ENCODE measurements at places on chromosomes 5 and 9.

DNA sequence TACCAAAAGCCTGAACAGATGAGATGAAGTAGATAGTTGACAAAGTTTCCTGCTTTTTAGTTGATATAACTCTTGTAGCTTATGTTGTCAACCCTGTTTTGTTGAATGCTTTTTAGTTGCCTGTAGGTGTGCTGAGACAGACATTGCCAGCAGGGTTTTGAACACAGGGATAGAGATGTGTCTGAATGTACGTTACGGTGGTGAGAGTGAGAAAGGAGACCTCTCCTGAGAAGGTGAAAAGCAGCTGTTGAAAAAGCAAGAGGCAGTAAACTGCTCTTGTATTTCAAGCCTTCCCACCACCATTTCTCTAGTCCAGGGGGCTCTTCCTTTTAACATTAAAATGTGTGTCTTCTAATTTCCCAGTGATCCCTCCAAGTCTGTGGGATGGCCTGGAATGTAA lies 14.7 kb downstream of the DNAJC21 start:
- no peak for DNase-seq

GRCh38 chr5:137938751-137939143 lies 49.5 kb downstream of the PKD2L2 start:
- DNase-seq: no peak

GRCh38 chr9:134575901-134576176 lies 65.8 kb upstream of the COL5A1 start:
- DNase-seq: no peak

GRCh38 chr5:177458912-177459350 lies 12.3 kb downstream of the PRR7 start:
- DNase-seq: no peak

- no peak for DNase-seq
Observed at GRCh38 chr9:85610074-85610860, 131.5 kb downstream of the AGTPBP1 start.

GRCh38 chr9:133558191-133559126 lies 24.0 kb downstream of the ADAMTSL2 start:
- DNase-seq: no peak

DNA sequence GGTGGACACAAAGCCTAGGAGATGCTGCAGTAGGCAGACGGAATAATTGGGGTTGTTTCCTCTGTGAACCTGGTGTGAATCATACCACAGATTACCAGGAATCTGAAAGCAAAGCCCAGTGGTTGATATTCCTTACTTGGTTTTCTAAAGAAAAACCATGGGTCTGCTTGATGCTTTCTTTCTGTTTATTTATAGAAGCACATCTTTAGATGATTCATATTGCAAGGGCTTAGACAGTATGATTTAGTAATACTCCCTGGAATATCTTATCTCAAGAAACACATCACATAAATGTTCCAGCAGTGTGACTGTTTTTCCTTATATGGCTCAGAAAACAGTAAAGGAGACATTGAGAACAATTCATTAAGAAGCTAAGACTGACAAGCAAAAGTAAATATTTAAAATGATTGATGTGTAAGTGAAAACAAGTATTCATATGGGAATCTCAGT lies 623.3 kb downstream of the RAB3C start:
- no peak for DNase-seq

- no peak for DNase-seq
Observed at GRCh38 chr5:115977096-115977495, 14.8 kb downstream of the LVRN start.

DNA sequence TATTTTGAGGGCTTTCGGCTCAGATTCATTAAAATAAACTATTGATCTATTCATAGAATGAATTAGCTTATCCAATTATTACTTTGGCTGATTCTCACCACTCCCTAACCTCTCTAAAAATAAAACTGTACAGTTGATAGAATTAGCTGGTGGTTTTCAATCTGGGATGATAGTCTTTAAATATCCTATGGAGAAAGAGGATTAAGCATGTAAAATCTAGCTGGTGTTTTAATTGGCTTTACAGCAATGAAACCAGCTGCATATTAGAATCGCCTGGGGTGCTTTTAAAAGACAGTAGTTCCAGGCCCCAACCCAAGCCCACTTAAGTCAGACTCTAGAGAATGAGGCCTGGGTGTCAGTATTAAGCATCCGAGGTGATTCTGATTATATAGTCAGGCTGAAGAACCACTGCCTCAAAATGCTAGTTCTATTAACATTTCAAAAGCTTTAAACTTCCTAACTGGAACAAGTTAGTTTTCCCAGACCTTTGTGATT lies 95.1 kb downstream of the MAP1B start:
- DNase-seq: no peak

DNA sequence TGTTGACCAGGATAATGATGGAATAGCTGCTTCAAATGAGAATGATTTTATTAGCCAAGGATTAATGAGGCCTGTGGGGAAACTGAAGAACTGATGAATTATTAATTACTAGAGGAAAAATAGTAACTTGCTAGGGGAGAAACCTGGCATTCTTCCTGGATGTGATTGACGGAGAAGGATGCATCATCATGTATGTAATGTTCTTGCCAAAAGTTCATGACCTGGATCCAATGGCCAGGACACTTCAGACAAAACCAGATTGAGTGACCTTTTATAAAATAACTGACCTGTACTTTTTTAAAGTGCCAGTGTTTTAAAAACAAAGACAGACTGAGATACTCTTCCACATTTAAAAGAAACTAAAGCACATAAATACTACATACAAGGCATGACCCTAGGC lies 23.7 kb downstream of the KIAA1191 start:
- no peak for DNase-seq

- no peak for DNase-seq
Observed at GRCh38 chr5:39466846-39467245, 42.1 kb upstream of the DAB2 start.

- no peak for DNase-seq
Observed at GRCh38 chr9:134373269-134373668, 47.0 kb downstream of the RXRA start.

DNA sequence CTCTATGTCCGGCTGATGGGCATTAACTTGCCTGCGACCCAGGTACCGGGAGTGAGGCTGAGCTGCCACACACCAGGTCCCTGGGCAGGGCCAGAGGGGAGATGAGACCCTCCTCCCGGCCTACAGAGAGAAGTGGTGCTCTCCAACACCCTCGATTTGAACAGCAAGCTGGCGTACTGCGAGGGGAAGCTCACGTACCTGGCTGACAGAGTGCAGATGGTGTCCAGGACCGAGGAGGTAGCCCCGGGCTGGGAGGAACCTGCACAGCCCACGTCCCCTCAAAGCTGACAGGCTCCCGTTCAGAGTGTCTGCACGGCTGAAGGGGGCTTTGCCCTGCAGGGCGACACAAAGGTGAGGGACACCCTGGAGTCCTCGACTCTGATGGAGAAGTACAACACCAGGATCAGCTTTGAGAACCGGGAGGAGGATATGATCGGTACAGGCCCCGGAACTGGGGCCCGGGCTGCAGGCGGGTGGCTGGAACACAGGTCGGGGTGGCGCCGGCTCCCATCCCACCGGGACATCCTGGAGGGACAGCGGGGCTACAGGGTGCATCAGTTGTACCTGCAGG lies 1.0 kb upstream of the RABL6 start:
- no peak for DNase-seq

- DNase-seq: no peak
Observed at GRCh38 chr5:116479776-116480675, 94.6 kb downstream of the SEMA6A start.

- no peak for DNase-seq
Observed at GRCh38 chr5:79399046-79399445, 114.9 kb downstream of the HOMER1 start.

- DNase-seq: no peak
Observed at GRCh38 chr9:121386442-121387175, 16.6 kb upstream of the STOM start.

DNA sequence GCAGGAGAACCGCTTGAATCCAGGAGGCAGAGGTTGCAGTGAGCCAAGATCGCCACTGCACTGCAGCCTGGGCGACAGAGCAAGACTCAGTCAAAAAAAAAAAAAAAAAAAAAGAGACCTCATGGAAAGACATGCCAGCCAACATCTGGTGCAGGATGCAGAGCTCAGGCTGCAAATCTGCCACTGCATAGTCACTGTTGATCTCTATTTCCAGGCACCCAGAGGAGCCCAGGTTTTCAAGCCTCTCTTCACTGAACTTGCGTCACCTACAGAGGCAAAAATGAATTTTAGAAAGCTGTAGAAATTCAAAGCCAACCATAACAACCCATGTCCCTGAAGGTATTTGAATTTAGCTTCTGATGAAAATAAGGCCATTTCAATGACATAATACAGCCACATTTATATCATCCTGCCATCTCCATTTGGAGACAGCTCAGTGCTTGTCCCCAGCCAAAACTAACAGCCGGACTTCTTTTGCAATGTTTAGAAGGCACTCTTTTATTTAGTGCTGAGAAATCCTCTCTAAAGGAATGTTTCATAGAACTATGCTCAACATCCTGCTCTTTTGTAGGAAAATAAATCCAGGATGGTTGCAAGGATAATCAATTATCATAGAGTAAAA lies 113.3 kb downstream of the SNX18 start:
- DNase-seq: no peak

DNA sequence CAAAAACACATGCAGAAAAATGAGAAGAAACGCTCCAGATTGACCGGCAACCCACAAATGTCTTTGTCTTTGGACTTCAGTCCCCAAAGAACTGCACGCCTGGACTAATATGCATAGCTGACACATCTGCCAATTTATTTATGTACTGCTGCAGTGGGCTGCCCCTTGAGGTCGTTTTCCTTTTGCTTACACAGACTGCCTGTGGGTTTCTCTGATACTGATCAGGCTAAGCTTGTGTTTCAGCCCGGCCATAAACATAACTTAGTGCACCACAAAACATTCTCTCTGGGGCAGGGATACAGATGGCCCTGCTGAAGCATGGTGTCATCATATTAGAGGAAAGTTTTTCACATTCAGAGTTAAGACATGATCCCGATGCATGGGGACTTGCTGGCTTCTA lies 75.4 kb downstream of the NUDT12 start:
- no peak for DNase-seq

- no peak for DNase-seq
Observed at GRCh38 chr5:174596429-174596828, 128.0 kb upstream of the MSX2 start.

DNA sequence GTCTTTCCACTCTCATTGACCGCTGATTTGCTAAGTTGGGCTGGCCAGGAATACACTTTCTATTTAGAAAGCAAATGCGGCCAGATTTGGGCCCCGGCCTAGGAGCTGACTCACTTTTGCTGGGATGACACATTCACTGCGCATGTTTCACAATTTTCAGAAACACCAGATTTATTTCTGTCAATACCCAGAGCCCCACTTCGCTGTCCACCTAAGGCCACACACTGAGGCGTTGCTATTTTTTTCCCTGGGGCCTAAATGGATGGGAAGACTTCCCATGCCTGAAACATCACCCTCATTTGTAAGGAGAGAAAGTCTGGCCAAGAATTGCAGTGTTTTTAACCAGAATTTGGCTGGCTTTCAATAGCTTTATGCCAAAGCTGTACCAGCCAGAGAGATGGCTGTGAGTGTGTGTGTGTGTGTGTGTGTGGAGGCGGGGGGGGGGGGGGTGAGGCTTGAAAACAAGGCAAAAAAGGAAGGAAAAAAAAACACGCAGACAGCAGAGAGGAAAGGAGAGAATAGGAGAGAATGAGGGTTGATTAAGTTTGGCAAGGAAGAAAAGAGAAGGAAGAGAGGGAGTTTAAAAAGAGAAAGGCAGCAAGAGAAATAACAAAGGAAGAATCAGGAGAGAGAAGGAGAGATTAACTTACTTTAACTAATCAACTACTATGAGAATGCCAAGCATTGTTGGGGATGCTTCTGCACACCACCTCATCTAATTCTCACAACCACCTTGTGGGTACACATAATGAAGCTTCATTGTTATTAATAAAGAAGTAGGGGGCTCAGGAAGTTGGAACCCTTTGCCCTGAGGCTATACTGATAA lies 261.4 kb upstream of the KLF4 start:
- no peak for DNase-seq

DNA sequence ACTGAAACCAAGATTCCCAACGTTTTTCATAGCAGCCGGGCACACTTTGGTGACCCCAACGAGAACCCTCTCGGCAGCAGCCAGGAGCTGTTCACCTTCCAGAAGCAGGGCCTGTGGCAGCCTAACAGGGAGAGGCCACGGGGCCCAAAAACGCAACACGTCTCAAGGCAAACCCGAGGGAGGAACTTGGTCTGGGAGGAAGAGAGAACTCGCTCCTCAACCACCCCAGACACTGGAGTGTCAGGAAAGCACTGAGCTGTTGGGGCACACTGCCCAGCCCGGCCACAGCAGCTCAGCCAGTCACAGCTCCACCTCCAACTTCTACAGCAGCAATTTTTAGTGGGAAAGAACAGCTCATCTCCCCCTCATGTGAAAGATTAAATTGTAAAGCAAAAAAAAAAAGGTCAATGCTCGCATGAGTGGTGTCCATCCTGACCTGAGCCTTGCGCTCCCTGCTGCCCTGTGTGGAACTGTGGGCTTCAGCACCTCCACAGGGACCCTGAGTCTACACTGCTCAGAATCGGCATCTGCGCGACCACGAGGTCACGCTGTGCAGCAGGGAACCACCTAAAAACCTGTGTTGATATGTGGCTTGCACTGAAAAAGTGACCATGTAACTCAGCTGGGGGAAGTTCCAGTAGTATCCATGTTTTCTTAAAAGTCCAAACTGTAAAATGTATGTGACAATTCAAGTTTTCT lies 55.0 kb downstream of the IPPK start:
- DNase-seq: no peak

- no peak for DNase-seq
Observed at GRCh38 chr9:93976973-93977372, 21.8 kb upstream of the BARX1 start.

GRCh38 chr9:18208166-18209059 lies 265.5 kb upstream of the ADAMTSL1 start:
- no peak for DNase-seq

GRCh38 chr5:78886341-78887230 lies 98.5 kb downstream of the ARSB start:
- DNase-seq: no peak

- DNase-seq: no peak
Observed at GRCh38 chr5:17305017-17305416, 87.6 kb downstream of the BASP1 start.

- no peak for DNase-seq
Observed at GRCh38 chr5:102107865-102108264, 188.2 kb downstream of the SLCO4C1 start.

DNA sequence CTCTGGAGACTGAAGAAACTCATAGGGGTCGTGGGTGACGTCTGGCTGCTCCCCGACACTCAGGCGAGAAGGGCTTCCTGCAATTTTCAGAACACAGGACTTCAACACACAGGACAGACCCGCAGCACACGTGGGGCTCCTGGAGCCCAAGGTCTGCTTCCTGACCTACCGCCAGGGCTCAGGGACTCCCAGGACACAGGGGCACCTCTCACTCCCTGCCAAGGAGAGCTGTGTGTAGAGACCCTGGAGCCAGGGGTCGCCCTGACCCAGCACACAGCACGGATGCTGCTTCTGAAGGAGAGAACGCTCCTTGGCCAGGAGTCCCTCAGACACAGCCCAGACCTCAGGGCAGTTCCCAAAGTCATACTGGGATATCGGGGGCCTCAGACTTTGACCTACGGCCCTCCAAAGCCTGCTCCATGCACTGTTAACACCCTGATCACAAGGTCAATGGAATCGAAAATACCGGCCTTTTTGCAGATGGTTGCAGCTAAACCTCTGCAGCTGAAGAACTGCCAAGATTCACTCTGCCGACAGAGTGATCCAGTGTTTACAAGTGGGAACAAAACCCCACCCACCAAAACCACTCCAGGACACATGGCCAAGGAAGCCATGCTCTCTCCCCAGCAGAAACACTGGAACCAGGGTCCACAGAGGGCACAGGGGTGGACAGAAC lies 13.8 kb upstream of the ZDHHC11 start:
- no peak for DNase-seq

Data from activated B cell treated with CpG ODN at 0.5 μM for 24 hours (primary cell).